ENCODE measurements at places on chromosomes 6 and 20. TPM values are rescaled to one million over a fixed set of nuclear protein-coding genes. Genes with fewer than 3 reads are reported as not detected.

LATS1 gene
- total RNA-seq = 32.4 TPM

- no peak for DNase-seq
These were observed 3.1 kb downstream of the MYL9 start for GRCh38 chr20:36544134-36545018.

EYA2 gene
- 2.6 TPM for total RNA-seq

SLC35F1 gene
- total RNA-seq = 0.63 TPM

Measured in kidney (tissue), 22 donors.